ENCODE measurements at places on chromosomes 2 and 18. TPM values are rescaled to one million over a fixed set of nuclear protein-coding genes. Genes with fewer than 3 reads are reported as not detected.

The RTP5 gene
- total RNA-seq = not detected

DNA sequence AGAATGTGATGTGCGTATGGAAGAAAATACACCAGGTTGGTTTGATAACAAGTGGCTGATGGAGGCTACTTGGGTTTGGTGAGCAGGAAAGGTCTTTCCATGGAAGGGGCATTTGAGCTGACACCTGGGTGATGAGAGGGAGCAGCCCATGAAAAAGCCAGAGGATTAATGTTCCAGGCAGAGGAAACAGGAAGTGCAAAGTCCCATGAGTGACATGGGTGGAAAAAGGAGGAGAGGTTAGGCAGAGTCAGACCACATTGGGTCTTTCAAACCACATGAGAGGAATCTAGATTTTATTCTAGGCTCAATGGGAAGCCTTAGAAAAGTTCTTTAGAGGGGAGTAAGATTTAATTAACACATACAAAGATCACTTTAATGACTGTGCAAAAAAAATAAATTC is 195.7 kb downstream of the LRATD1 start:
- no peak overlapping the region for H3K27ac ChIP-seq
- no peak overlapping the region for H3K4me3 ChIP-seq
- H3K4me1 ChIP-seq = no peaks in the 10 kb centered on the region
- no peaks in the 10 kb centered on the region for H3K36me3 ChIP-seq
- DNase-seq = no peak

The CCDC178 gene
- 1.7 TPM for total RNA-seq

The TMEM178A gene
- total RNA-seq = 3.3 TPM

DNA sequence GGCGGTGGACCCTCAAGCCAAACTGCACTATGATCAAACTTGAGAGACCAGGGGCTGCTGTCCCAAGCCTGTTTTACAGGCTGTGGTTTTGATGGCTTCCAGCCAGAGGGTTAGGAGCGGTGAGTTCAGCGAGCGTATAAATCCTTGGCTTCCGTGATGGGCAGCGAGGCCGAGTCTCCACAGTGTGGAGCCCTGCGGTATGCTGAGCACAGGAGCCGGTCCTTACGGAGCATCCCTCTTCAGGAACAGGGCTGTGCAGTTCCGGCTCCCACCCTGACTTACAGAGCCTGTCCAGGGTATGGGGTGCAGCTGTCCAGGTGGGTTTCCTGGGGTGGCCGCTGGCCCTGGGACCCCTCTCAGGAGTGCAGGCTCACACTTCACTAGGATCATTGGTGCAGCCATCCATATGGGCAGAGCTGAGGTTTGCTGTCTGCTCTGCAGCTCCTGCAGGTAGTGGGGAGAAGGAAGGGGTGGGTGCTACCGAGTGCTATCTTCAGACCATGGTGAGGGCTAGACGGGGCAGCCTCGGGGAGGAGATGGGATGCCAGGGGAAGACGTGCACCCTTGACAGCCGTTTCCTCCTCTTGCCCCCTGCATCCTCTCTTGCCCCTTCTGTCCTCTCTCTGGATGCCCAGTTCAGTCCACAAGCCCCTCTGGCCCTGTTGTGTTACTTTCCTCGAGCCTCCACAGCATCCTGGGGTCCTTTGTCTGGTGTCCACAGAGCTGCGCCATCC is 104.3 kb downstream of the FAM210A start:
- H3K4me3 ChIP-seq = no peak overlapping the region
- peak; percentile 54 for DNase-seq
- no peaks in the 10 kb centered on the region for H3K27me3 ChIP-seq
- H3K4me1 ChIP-seq = peaks cover 5% of the 10 kb centered on the region

- DNase-seq = no peak
- H3K4me3 ChIP-seq = no peak overlapping the region
- H3K27me3 ChIP-seq = peaks cover 16% of the 10 kb centered on the region
- H3K4me1 ChIP-seq = peaks cover 18% of the 10 kb centered on the region
- no peak overlapping the region for H3K27ac ChIP-seq
Observed at GRCh38 chr2:44953499-44953883, 12.0 kb downstream of the SIX3 start.

- H3K27ac ChIP-seq = peak overlapping the region; percentile 76
- peak; percentile 73 for DNase-seq
- peaks cover 52% of the 10 kb centered on the region for H3K4me1 ChIP-seq
- no peaks in the 10 kb centered on the region for H3K27me3 ChIP-seq
- H3K36me3 ChIP-seq = no peaks in the 10 kb centered on the region
Observed at GRCh38 chr2:108621087-108621559, 86.9 kb downstream of the LIMS1 start.
